ENCODE measurements at places on chromosomes 2 and 18.

DNA sequence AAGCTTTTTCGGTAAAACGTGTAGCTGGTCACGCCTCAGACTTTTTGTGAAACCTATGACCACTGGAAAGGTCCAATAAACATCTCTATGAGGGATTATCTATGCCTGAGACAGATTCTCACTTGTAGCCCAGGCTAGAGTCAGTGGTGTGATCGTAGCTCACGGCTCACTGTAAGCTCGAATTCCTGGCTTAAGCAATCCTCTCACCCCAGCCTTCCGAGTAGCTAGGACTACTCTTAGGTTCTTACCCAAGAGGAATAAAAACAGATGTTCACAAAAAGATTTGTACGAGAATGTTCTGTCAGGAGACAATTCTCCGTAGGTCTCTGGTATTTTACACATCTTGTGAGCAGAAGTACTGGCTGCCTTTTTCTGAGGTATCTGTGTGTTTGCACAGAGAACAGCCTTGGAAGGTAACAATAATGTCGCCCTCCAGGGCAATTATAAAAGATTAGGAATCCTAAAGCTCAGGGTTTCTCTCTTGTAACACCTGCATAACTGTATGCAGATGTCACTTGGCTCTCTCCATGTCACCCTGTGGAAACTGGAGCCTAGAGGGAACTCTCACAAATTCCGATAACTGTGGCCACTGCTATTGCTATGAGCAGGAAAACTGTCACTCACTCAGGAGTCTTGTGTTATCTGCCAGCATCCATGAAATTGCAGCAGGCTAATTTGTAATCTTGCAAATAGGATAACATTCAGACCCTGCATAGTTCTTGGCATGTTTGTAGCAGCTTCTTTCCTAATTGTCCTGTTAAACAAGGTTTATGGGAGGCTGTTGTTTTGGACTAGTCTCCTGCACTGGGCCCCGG is 25.5 kb upstream of the RALBP1 start:
- DNase-seq = no peak

- no peak for DNase-seq
Measured at GRCh38 chr18:45008694-45009413, 328.2 kb downstream of the SETBP1 start.

DNA sequence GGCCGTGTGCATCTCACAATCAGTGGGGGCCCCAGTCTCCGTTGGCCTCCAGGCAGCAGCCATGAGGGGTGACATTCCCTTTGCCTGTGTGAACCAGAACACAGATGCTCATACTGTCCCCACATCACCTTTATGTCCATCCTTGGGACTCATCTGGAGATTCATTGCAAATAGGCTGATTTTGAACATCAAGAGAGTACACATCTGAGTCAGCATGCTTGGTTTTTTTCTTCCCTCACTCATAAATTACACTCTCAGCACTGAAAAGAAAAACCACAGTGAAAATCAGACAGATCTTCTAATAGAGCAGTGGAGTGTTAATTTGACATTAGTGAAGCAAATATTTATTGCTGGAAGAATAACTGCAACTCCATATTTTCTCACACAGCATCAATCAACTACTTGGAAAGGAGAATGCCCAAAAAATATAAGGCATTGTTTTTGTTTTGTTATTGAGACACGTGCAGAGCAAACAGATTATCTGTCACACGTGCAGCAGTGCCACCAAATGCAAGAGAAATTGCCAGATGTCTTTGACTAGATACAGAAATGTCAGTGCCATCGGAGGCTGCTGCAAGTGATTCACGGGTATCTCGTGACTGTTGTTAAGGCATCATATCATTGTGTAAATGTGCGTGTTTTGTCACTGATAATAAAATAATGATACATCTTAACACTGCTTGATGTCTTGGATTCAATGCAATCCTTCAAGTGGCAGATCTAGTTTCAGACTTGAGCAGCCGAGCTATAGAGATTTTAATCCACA is 10.9 kb downstream of the APCDD1 start:
- no peak for DNase-seq

DNA sequence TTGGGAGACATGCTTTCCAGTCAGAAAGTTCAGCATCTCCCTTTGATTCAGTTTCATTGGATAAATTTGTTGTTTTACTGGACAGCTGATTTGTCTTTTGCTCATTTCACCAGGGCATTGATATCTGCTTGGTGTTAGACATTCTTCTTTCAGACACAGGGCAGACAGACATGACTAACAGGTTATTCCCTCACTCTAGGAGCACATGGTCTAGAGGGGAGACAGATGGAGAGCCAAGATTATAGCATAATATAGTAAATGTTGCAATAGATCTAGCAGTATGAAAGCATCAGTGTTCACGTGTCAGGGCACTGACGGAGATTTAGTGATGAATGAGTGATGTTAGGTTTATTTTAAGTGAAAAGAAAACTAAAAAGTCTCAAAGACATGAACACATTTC is 187.0 kb upstream of the CYRIA start:
- DNase-seq = no peak

DNA sequence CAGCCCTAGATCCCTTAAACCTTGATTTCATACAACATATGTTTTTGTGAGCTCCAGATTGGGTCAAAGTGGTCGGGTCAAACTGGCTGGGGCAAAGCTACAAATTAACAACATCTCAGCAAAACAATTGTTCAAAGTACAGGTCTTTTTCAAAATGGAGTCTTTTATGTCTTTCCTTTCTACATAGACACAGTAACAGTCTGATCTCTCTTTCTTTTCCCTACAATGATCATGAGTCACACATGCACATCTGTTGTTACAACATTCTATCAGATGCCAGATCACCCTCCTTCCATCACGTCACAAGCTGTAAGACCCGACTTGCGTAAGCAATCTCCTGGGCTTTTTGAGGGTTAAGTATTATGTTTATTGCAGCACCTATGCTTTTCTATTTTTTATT is 55.1 kb downstream of the RHOB start:
- DNase-seq = no peak

- no peak for DNase-seq
Measured at GRCh38 chr2:49342156-49342555, 187.8 kb upstream of the FSHR start.

- no peak for DNase-seq
Measured at GRCh38 chr18:27298214-27298804, 113.2 kb upstream of the CHST9 start.

- DNase-seq = no peak
Measured at GRCh38 chr18:46061387-46061786, 10.7 kb downstream of the PSTPIP2 start.

DNA sequence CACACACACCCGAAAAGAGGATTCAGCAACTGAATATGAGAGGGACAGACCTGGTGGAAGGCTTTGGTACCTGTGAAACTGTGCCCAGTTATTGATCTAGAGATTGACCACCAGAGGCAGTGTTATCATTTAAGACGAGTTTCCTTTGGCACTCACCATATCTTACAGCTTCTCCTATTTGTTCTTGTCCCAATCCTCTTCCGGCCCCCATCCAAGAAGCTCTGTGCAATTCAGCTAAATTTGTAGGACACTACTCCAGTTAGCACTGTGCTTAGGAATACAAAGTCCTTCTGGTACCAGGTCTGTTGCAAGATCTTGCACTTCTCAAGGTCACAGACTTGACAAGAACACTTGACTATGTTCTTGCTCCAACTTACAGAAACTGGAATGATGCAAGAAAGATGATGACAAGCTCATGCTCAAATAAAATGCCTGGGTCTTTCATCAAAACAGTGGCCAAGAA is 177.7 kb downstream of the TMEM247 start:
- DNase-seq = no peak

All from coronary artery (tissue), 2 donors.